ENCODE measurements at places on chromosomes 4 and X. TPM values are rescaled to one million over a fixed set of nuclear protein-coding genes. Genes with fewer than 3 reads are reported as not detected.

BMPR1B gene
- 4.1 TPM for total RNA-seq

GRCh38 chr4:1472911-1473518 lies 66.8 kb upstream of the NKX1-1 start:
- H3K27me3 ChIP-seq: peaks cover 5% of the 10 kb centered on the region
- no peaks in the 10 kb centered on the region for H3K36me3 ChIP-seq
- DNase-seq: peak; percentile 38
- H3K27ac ChIP-seq: no peak overlapping the region
- H3K4me3 ChIP-seq: no peak overlapping the region

NHS gene
- 28.9 TPM for total RNA-seq

DNA sequence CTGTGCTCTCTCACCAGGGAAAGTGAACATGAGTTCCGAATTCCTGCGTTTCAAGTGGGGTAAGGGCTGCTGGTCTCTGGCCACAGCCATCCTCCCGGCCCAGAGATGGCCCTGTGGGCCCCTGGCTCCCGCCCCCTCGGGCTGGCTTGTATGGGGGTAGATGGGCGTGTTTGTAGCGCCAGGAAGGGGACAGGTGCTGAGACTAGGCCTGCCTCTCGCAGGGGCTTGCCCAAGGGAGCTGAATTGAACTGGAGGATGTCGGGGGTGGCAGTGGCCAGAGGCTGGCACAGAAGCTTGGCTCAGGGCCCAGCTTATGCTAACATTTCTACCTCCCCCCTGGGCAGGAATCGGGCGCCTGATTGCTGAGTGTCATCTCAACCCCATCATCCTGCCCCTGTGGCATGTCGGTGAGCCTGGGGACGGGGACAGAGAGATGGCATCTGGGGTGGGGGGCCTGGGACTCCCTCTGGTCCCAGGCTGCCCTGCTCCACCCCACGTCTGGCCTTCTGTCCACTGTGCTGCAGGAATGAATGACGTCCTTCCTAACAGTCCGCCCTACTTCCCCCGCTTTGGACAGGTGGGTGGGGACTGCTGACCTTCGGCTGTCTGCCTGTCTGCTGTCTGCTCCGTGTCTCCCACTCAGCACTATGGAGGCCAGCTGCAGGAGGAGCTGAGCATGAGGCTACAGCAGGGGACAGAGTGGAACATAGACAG lies 8.5 kb downstream of the TAFAZZIN start:
- H3K27ac ChIP-seq: no peak overlapping the region
- no peaks in the 10 kb centered on the region for H3K27me3 ChIP-seq
- no peaks in the 10 kb centered on the region for H3K36me3 ChIP-seq
- no peaks in the 10 kb centered on the region for H3K4me1 ChIP-seq

DNA sequence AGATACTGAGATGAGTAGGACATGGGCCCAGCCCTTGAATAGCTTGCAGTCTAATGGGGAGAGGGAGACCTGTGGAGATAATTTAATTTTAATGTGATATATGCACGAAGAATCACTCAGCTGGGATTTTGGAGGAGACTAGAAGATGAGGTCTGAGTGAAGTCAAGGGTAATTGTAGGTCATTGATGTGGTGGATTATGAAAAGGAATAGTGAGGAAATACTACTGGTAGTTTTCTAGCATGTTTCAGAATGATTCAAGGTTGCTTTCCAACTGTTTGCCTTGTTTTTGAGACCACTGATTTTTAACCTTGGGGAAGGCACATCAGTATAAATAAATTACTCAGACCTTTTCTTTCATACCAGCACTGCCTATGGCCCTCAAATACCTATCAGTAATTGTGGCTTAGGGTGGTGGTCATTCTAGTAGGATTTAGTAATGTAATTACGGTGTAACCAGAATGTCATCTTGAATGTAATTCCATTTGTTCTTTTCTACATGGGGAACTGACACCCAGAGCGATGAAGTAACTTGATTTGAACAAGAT lies 25.6 kb downstream of the PTTG2 start:
- peaks cover 56% of the 10 kb centered on the region for H3K4me1 ChIP-seq
- no peaks in the 10 kb centered on the region for H3K27me3 ChIP-seq
- no peak for DNase-seq
- no peak overlapping the region for H3K4me3 ChIP-seq
- H3K27ac ChIP-seq: peak overlapping the region; percentile 3
- H3K36me3 ChIP-seq: no peaks in the 10 kb centered on the region

GRCh38 chr4:23212558-23212957 lies 519.8 kb downstream of the GBA3 start:
- no peaks in the 10 kb centered on the region for H3K36me3 ChIP-seq
- no peak overlapping the region for H3K27ac ChIP-seq
- H3K4me1 ChIP-seq: no peaks in the 10 kb centered on the region
- DNase-seq: no peak
- no peak overlapping the region for H3K4me3 ChIP-seq
- no peaks in the 10 kb centered on the region for H3K27me3 ChIP-seq

PAGE2 gene
- not detected for total RNA-seq

PLP1 gene
- 2.4 TPM for total RNA-seq

QRFPR gene
- total RNA-seq: 7.8 TPM

GRCh38 chrX:18119856-18120255 lies 100.8 kb downstream of the BEND2 start:
- no peaks in the 10 kb centered on the region for H3K27me3 ChIP-seq
- H3K4me3 ChIP-seq: no peak overlapping the region
- no peak for DNase-seq
- no peaks in the 10 kb centered on the region for H3K4me1 ChIP-seq
- no peaks in the 10 kb centered on the region for H3K36me3 ChIP-seq
- H3K27ac ChIP-seq: no peak overlapping the region

DNA sequence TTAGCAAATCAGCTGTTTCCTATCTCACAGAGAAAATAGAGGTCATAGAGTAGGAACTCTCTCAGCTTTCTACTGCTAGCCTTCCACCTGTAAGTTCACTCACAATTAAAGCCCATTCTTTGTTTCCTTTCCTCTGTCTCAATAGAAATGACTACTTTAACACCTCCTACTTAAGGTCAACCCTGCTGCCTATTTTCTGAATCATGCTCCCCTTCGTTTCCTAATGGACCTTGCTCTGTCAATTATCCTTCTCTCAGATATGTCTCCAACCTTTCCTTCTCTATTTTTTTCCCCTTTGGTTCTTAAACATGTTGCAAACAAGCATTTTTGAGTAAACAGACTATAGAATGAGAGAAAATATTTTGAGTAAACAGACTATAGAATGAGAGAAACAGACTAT lies 5.1 kb upstream of the PAQR3 start:
- H3K4me3 ChIP-seq: no peak overlapping the region
- no peak for DNase-seq
- H3K27me3 ChIP-seq: no peaks in the 10 kb centered on the region
- no peaks in the 10 kb centered on the region for H3K36me3 ChIP-seq
- H3K4me1 ChIP-seq: no peaks in the 10 kb centered on the region

DNA sequence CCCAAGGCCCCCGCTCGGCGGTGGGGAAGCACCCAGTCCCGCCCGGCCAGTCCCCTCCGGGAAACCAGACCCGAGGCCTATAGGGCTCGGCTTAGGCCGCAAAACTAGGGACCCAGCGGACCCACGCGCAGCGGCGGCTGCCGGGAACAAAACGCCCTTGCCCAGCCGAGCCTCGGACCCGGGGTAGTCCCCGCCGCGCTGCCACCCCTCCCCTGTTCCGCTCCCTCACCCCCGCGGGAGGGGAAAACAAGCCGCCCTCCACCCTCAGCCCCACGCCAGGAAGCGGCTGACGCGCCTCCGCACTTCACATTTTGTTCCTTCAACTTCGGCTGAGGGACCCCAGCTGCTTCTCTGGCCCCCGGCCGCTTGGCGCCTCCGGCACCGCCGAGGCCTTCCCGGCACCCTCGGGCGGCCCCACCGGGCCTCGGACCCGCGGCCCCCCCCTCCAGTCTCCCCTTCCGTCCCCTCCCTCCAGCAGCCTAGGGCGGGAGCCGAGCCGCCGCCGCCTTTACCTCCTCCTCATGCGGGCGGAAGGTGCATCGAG lies 694 bp downstream of the PDS5A start:
- H3K4me1 ChIP-seq: peaks cover 9% of the 10 kb centered on the region
- peaks cover 6% of the 10 kb centered on the region for H3K36me3 ChIP-seq
- H3K27ac ChIP-seq: peak overlapping the region; percentile 86
- peak overlapping the region; percentile 81 for H3K4me3 ChIP-seq

YTHDC1 gene
- 99.7 TPM for total RNA-seq

GRCh38 chrX:133402042-133402453 lies 13.2 kb downstream of the GPC4 start:
- no peaks in the 10 kb centered on the region for H3K36me3 ChIP-seq
- peaks cover 2% of the 10 kb centered on the region for H3K4me1 ChIP-seq
- DNase-seq: no peak
- no peak overlapping the region for H3K4me3 ChIP-seq
- H3K27me3 ChIP-seq: no peaks in the 10 kb centered on the region

- no peaks in the 10 kb centered on the region for H3K36me3 ChIP-seq
- no peak overlapping the region for H3K4me3 ChIP-seq
- no peak overlapping the region for H3K27ac ChIP-seq
- H3K4me1 ChIP-seq: no peaks in the 10 kb centered on the region
- DNase-seq: no peak
Measured at GRCh38 chrX:122813876-122814275, 370.2 kb upstream of the GRIA3 start.

DNA sequence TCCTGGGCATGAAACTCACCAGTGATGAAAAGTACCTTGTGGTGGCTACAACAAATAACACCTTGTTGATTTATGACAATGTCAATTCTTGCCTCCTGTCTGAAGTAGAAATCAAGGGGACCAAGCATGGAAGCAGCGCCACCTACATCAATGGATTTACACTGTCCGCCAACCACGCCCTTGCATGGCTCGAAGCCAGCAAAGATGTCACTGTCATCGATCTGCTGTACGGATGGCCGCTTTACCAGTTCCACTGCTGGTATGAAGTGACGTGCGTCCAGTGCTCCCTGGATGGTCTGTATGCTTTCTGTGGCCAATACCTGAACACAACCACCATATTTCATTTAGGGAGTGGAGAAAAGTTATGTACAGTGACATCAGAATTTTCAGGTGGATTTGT lies 200.5 kb downstream of the NWD2 start:
- H3K4me1 ChIP-seq: no peaks in the 10 kb centered on the region
- no peaks in the 10 kb centered on the region for H3K36me3 ChIP-seq
- no peaks in the 10 kb centered on the region for H3K27me3 ChIP-seq
- H3K27ac ChIP-seq: no peak overlapping the region
- no peak for DNase-seq
- H3K4me3 ChIP-seq: no peak overlapping the region

DNA sequence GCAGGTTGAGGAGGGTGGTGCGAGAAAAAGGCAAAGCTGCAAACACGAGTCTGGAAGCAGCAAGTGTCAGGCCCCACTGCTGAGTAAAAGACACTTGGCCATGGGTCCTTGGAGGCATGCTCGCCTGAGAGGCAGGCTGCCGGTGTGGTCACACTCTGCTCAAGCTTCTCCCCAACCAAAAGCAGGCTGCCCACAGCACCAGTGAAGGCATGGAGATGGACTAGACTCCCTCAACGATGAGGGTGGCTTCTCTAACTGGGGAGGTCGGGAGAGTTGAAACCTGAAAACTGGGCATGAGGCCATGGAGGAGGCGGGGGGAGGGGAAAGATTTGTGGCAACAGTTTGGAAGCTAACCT lies 86.5 kb downstream of the ATG4A start:
- H3K4me3 ChIP-seq: no peak overlapping the region
- DNase-seq: no peak
- H3K27me3 ChIP-seq: peaks cover 2% of the 10 kb centered on the region
- no peaks in the 10 kb centered on the region for H3K36me3 ChIP-seq
- no peak overlapping the region for H3K27ac ChIP-seq

ZNF280C gene
- total RNA-seq: 5.0 TPM

Measured in kidney (tissue), 22 donors.